ENCODE measurements at places on chromosomes 3 and 15. TPM values are rescaled to one million over a fixed set of nuclear protein-coding genes. Genes with fewer than 3 reads are reported as not detected.

The TFG gene
- total RNA-seq = 79.1 TPM

DNA sequence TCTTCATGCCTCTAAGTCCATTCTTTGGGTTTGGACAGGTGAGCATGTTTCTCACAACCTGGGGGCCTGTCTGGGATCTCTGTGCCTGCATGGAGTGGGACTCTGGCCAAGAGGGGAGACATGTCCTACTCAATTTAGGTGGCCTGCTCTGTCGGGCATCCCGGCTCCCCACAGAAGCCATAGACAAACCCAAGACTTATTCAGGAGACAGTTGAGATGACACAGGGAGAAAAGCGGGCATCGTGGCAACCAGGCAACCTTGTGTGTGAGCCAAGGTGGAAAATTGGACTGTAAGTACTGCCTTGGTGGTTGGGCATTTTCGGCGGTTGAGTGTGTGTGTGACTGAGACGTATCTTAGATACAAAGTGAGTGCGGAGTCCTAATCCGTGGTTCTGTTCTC is 40.5 kb downstream of the PPCDC start:
- no peaks in the 10 kb centered on the region for H3K4me1 ChIP-seq
- H3K27ac ChIP-seq = no peak overlapping the region
- no peaks in the 10 kb centered on the region for H3K36me3 ChIP-seq
- DNase-seq = peak; percentile 57

DNA sequence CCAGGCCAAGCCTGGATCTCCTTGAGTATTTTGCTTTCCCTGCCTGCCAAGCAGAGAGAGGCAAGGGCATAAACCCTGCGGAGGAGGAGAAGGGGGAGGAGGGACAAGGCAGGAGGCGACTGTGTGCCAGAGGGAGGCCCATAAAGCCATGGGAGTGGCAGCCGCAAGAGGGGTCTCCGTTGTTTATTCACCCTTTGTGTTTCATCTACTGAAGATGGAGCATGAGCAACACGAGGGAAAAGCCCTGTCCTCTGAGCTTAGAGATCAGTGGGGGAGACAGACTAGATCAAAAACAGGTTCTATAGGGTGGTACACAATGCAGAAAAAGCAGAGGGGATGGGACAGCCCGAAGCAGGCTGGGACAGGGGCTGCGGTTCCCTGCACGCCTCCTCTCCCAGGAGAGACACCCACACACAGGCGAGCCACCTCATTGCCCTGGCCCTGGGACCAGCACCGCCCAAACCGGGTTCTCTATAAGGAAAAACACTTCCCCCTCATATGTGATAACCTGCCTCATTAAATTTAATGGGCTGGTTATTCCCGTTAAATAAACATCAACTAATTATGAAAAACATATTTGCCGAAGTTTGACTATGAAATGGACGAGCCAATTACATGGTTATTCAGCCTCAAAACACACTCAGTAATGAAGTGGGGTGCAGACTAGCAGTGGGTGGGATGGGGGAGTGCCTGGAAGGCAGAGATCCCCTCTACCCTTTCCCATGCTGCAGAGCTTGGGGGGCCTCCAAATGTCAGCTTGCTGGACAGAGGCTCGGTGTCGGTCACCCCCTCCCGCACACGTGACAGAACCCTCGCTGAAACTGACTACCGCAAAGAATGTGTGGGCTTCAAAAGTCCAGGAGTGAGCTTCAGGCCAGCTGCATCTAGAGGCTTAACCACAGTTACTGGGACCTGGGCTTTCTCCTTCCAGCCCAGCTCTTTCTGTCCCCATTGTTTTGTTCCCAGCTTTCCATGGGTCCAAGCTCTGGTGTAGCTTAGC is 14.2 kb upstream of the PLXNA1 start:
- no peaks in the 10 kb centered on the region for H3K27me3 ChIP-seq
- DNase-seq = no peak
- no peak overlapping the region for H3K4me3 ChIP-seq

The CCDC80 gene
- 94.4 TPM for total RNA-seq

The GOLGA8R gene
- total RNA-seq = 2.6 TPM

The COL6A5 gene
- total RNA-seq = not detected

GRCh38 chr3:49924683-49925082 is 4.9 kb downstream of the MON1A start:
- no peaks in the 10 kb centered on the region for H3K27me3 ChIP-seq
- DNase-seq = no peak
- no peak overlapping the region for H3K27ac ChIP-seq
- H3K4me3 ChIP-seq = no peak overlapping the region

DNA sequence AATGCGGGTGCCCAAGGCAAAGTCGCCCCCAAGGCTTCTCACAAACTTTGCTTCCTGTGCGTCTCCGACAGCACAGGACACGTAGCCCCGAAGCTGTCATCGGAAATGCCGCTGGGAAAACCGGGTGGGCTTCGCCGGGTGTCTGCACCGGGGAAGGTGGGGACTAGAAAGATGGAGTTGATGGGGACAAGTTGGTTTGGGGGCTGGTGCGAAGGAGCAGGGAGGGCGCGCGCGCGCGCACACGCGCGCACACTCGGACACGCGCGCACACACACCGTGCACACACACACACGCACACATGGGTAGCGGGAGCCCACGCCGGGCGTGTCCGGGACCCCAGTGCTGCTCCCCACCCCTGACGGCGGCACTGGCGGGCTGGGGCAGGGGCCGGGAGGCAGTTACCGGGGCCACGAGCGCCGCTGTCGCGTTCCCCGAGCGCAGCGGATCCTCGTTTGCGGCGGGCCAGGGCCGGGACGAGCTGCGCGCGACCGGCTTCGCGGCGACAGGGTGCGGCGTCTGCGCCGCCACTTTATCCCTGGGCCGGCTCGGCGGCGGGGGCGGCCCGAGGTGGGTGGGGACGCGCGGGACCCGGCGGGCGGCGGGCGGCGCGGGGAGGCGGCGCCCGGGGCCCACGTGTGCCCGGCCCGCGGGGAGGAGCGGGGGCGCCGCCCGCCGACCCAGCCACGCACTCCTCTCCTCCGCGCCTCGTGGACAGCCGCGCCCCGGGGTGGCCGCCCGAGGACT is 539 bp upstream of the MGLL start:
- no peaks in the 10 kb centered on the region for H3K4me1 ChIP-seq
- DNase-seq = no peak

The PLD1 gene
- total RNA-seq = 111 TPM

The SENP2 gene
- total RNA-seq = 10.8 TPM

DNA sequence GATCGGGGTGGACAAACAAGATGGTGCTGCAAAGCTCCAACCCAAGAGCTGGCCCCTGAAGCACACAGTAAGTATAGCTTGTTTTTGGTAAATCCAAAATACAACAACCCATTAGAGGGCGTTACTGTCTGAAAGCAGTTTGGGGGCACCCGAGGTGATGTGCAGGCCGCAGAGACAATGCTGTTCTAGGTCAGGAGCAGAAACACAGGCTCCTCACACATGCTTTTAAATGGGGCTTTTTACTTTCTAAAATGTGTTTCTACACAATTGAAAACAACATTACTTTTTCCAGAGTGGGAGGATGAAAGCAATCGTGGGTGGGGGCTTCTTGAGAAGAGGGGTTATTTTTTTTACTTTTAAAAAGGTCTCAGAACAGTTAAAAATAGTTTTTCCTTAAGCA is 1029.3 kb upstream of the CFAP20DC start:
- H3K27me3 ChIP-seq = no peaks in the 10 kb centered on the region
- DNase-seq = no peak
- H3K4me1 ChIP-seq = no peaks in the 10 kb centered on the region
- no peak overlapping the region for H3K4me3 ChIP-seq
- no peaks in the 10 kb centered on the region for H3K36me3 ChIP-seq

DNA sequence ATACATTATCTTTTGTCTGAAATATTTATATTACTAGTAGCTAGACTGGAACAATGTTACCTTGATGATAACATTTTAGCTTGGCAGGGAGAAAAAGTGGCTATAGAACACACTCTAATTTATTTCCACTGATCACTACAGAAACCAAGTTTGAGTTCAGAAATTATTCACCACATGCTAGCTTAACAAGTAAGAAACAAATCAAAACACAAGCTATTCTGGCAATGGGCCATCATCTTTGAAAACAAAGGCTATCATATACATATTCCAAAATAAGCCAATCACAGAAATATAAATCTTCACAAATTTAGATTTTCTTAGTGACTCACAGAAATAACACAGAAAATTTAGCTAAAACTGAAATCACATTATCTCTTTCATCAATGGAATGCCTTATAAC is 17.1 kb downstream of the AQR start:
- no peaks in the 10 kb centered on the region for H3K4me1 ChIP-seq
- H3K4me3 ChIP-seq = no peak overlapping the region
- no peak overlapping the region for H3K27ac ChIP-seq

The SERPINI2 gene
- 2.2 TPM for total RNA-seq

The TRIM71 gene
- total RNA-seq = not detected

DNA sequence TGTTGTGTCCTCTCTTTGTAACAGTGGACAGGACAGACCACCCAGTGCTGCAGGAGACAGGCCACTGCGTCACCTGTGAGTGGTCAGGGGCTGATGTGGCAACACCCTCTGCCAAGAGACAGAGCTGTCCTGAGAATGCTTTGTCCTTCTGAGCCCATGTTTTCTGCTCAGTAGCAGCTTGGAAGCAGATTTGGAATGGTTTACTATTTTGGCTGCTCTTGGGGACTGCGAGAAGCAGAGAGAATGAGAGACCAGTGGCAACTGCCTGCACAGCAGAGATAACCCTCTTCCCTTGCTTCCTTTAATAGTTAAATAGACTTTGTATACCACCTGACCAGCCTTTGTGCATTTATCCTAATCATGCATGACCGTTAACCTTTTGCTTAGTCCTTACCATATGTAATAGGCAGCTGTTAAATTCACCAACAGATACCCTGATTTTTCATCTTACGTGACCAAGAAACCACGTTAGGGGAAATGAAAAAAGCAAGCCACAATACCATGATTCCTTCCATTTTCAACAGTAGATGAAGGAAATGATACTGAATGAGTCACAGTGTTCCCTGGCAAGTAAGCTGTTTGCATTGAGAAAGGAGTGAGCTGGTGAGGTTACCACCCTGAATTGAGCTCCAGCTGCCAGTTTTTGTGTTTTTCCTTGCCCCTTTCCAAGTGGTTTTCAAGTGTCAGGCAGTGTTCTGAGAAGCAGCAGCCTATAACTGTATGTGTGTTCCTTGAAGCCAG is 35.5 kb downstream of the B3GALNT1 start:
- peak overlapping the region; percentile 53 for H3K27ac ChIP-seq
- no peak for DNase-seq
- H3K4me1 ChIP-seq = peaks cover 35% of the 10 kb centered on the region
- H3K4me3 ChIP-seq = no peak overlapping the region

GRCh38 chr15:79769069-79769481 is 127.7 kb downstream of the MTHFS start:
- H3K4me3 ChIP-seq = no peak overlapping the region
- no peaks in the 10 kb centered on the region for H3K27me3 ChIP-seq
- no peak for DNase-seq
- no peaks in the 10 kb centered on the region for H3K4me1 ChIP-seq

The BNC1 gene
- 5.4 TPM for total RNA-seq

GRCh38 chr3:81302045-81302444 is 459.4 kb downstream of the GBE1 start:
- H3K27ac ChIP-seq = no peak overlapping the region
- H3K36me3 ChIP-seq = no peaks in the 10 kb centered on the region
- no peaks in the 10 kb centered on the region for H3K4me1 ChIP-seq
- DNase-seq = no peak

DNA sequence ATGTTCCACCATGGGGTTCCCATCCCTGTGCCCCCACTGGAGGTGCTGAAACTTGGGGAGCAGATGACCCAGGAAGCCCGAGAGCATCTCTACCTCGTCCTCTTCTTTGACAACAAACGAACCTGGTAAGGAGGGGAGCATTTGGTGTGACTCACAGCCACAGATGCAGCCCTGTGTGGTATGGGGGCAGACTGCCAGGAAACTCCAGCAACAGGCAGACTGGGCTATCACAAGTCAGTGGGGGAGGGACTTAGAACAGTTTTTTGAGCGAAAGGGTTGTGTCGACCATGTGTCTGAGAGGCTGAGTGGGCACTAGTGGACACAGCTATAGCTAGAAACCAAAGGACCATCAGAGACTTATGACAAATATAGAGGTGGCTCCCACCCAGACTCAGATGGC is 3.4 kb upstream of the OGG1 start:
- no peak for DNase-seq
- H3K27me3 ChIP-seq = no peaks in the 10 kb centered on the region
- H3K4me1 ChIP-seq = no peaks in the 10 kb centered on the region
- H3K27ac ChIP-seq = no peak overlapping the region
- peaks cover 65% of the 10 kb centered on the region for H3K36me3 ChIP-seq
- H3K4me3 ChIP-seq = no peak overlapping the region

DNA sequence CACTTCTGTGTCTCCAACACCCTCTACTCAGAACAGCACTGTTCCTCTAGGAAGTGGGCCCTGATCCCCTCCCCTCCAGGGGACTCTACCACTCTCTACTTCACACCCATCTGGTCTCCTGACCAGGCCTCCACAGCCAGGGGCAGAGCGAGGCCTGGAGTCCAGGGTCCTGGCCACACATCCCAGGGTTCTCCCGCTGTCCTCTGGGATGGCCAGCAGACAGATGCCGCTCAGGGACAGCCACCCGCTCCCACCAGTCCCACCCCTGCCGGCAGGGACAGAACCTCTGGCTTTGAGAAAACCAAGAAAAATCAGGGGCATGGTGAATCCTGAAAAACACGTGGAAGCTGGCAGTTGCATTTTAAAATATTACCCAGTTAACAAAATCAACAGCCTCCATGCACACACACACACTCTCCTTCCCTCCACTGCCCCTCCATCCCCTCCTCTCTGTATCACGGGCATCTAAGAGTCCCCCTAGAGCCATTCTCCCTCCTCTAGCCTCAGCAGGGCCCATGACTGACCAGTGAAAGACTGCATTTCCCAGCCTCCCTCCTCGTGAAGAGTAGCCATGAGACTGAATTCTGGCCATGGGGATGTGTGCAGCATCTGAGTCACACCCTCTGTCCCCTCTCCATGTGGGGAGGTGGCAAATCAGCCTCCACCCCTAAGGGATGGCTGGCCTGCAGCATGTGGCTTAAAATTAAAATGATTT is 32.1 kb upstream of the IQSEC1 start:
- H3K4me1 ChIP-seq = no peaks in the 10 kb centered on the region
- H3K4me3 ChIP-seq = no peak overlapping the region
- H3K27me3 ChIP-seq = no peaks in the 10 kb centered on the region
- no peak for DNase-seq
- H3K27ac ChIP-seq = no peak overlapping the region
- no peaks in the 10 kb centered on the region for H3K36me3 ChIP-seq

GRCh38 chr15:91946075-91946474 is 92.6 kb downstream of the SLCO3A1 start:
- no peak overlapping the region for H3K4me3 ChIP-seq
- H3K4me1 ChIP-seq = no peaks in the 10 kb centered on the region
- DNase-seq = no peak
